Putamen (tissue), 1 donor: ENCODE measurements at places on chromosomes 5 and 9.

- DNase-seq = no peak
These were observed 197.7 kb downstream of the TENT4A start for GRCh38 chr5:6910950-6911349.

GRCh38 chr5:170471551-170472178 lies 32.2 kb upstream of the KCNIP1 start:
- DNase-seq = no peak

- no peak for DNase-seq
These were observed 4.4 kb downstream of the CRB2 start for GRCh38 chr9:123360161-123361085.

DNA sequence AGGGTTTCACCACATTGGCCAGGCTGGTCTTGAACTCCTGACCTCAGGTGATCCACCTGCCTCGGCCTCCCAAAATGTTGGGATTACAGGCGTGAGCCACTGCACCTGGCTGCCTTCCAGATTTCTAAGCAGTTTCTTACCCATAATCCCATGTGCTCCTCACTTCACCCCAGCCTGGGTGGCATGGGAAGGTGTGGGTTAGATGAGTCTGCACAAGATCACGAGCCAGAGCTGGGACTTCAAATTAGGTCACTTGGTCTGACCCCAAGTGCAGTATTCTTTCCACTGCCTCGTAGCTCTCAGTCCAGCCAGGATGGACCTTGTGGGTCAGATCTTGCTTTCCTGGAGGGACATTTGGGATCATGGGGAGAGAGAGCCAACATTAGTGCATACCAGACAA lies 37.5 kb upstream of the STRBP start:
- DNase-seq = no peak

GRCh38 chr9:127970401-127971313 lies 10.1 kb downstream of the EEIG1 start:
- DNase-seq = no peak

GRCh38 chr5:139061274-139061673 lies 136.9 kb downstream of the SIL1 start:
- no peak for DNase-seq

DNA sequence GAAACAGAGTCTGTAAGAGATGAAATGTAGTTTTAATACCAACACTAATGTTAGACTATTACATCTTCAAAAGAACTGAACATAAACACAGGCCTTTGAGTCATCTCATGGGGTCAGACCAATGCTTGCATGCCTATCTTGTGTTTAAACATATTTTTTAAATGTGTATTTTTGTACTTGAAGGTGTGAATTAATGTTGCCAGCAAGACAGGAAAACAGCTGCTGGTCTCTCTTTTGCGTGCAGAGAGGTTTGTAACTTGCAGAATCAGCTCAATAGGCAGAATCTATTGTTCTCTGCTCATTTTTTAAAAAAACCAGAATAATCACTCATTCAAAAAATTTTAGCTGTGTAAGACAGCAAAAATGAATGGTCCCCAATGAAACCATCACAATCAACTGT lies 180.2 kb downstream of the ALDH1A1 start:
- no peak for DNase-seq

- DNase-seq = peak; percentile 10
These were observed 102.1 kb upstream of the RANBP3L start for GRCh38 chr5:36403632-36404311.

- DNase-seq = no peak
These were observed 31.4 kb upstream of the FAT2 start for GRCh38 chr5:151622367-151623088.

DNA sequence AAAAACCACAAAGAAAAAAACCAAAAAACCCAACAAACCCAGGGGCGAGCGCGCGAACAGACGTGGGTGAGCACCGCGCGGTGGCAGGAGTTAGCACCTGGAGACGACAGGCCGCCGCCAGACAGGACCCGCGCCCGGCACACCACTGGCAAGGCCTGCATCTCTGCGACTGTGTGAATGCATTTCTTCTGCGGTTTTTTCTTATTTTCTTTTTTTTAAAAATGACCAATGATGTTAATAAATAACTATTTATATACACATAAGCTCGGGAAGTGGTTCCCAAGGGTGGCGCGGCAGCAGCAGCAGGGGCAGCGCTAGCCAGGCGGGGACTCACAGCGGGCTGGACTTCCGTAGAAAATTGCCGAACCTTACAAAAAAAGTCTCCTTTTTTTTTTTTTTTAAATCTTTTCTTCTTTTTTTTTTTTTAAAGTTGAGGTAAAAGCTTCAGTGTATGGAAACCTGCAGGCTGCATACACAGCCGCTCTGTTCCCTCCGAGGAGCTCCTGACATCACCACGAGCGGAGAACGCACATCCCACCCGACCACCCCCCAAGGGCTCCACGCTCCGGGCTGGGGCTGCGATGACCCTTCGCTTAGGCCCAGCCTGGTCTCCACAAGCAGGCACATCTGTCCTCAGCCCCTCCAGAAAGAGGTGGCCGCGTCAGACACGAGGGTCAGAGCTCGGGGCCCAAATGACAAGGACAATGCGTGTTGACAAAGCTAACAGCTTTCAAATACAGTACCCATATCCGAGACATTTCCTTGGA lies 7.4 kb downstream of the BRD3OS start:
- no peak for DNase-seq

DNA sequence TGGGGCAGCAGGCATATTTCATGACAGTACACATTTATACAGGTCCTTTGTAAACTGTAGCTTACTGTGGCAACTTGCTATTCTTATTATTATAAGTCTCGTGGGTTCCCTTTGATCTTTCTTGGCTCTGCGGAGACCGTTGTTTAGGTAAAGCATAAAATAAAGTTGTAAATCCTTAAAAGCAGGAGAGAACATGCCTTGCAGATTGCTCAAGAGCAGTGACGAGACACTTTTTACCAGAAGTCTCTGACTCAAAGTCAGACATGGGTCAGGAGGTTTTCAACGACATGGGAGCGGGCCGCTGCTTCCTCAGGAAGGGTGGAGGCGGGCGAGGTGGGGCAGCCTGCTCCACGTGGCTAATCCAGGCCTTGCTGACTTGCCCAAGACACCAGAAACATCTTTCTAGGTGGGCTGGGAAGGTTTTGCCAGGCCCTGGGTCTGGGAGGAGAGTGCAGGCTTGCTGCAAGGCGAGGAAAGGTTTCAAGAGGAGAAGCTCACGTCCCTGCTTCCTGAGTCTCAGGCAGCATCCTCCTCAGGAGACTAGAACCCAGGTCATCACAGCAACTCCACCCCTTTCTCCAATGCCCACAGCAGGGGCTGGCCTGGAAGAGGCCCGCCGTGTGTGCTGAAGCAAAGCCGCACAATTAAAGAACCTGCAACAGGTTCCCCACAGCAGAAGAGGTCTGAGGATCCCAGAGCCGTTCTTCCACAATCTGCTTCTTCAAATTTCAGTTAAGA lies 6.5 kb downstream of the TBC1D2 start:
- no peak for DNase-seq

- DNase-seq = no peak
These were observed 2.4 kb upstream of the POU4F3 start for GRCh38 chr5:146336197-146336596.

GRCh38 chr5:169889572-169889971 lies 90.7 kb downstream of the INSYN2B start:
- no peak for DNase-seq

GRCh38 chr9:89497978-89498851 lies at the start of gene SEMA4D:
Gene SEMA4D (minus strand): TSS chr9:89498113. CDS start chr9:89405456, 92,657 bp downstream.
- peak; percentile 87 for DNase-seq

GRCh38 chr5:90994796-90995195 lies 388.3 kb downstream of the ARRDC3 start:
- DNase-seq = no peak

- DNase-seq = no peak
These were observed 14.9 kb upstream of the SCAMP1 start for GRCh38 chr5:78345485-78345884.

DNA sequence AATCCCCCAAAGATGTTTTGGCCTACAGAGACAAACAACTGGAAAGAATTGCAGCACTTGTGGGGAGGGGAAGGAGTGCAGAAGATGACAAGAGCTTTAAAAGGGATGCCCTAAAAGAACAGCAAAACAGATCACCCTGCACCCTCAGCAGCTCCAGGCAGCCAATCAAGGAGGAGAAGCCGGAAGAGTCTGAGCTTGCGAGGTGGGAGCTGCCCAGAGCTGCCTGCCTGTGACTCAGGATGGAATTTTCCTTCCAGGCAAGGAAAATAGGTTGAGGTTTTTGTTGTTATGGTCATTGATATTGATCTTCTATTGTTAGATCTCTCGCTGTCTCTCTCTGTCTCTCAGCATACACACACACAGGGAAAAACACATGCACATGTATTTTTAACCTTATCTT lies 70.3 kb upstream of the MAP1B start:
- no peak for DNase-seq

- peak; percentile 16 for DNase-seq
These were observed 871 bp downstream of the TRIO start for GRCh38 chr5:14143841-14144585.

- no peak for DNase-seq
These were observed 468.6 kb upstream of the ARRDC3 start for GRCh38 chr5:91851670-91852069.

DNA sequence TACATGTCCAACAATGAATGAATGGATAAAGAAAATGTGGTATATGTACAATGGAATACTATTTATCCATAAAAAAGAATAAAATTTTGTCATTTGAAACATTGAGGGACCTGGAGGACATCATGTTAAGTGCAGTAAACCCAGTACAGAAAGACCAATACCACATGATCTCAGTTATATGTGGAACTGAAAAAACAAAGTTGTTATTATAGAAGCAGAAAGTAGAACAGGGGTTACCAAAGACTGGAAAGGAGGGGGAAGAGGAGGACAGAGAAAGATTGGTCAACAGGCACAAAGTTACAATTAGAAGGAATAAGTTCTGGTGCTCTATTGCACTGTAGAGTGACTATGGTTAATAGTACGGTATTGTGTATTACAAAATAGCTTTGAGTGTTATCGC lies 233.8 kb downstream of the SEMA6A start:
- DNase-seq = no peak

- no peak for DNase-seq
These were observed 19.5 kb downstream of the FAM163B start for GRCh38 chr9:133589454-133590227.

GRCh38 chr9:12666813-12667212 lies 26.4 kb upstream of the TYRP1 start:
- DNase-seq = no peak

DNA sequence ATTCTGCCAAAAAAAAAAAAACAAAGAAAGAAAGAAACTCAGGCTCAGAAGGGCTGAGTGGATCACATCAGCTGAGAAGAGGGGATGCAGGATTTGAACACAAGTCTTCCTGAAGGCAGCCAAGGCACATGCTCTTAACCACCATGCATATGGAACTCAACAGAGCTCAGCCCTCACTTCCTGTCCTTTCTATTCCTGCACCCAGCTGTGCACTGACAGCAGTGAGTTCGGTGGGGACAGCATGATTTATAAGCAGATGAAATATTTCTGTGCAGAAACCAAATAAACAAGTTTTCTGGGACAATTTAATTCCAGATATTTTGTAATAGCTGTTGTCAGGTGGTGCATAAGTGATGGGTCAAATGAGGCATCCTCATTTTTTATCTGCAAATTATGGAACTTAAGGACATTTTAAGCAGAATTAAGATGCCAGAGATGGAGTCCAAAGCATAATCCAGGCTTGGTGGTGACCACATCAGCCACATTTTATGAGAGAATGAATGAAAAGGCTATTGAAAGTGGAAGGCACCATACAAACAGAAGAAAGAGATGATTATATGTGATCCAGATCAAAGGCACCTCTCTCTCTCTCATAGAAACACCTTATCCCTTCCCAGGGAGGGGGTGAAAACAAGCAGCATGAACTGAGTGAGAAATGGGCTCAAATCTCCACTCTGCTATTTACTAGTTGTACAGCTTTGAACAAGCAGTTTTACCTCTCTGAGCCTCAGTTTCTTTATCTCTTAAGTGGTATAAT lies 303.6 kb upstream of the MSX2 start:
- DNase-seq = no peak

DNA sequence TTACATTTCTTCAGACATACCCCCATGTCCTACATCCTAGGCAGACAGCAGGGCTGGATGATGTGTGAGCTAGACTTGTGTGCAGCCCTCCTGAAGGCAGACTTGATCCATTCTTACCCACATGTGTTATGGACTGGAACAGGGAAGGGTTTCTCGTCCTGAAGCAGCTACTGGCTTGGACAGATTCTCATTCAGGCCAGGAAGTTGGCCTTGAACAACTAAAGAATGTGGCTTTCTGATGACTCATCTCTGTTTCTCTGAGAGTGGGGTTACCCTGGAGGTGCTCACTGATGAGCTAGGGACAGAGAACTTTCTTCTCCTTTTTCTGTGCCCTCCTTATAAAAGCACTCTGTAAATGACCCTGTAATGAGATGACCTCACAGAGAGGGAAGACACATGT lies 246.5 kb downstream of the PCSK5 start:
- no peak for DNase-seq

DNA sequence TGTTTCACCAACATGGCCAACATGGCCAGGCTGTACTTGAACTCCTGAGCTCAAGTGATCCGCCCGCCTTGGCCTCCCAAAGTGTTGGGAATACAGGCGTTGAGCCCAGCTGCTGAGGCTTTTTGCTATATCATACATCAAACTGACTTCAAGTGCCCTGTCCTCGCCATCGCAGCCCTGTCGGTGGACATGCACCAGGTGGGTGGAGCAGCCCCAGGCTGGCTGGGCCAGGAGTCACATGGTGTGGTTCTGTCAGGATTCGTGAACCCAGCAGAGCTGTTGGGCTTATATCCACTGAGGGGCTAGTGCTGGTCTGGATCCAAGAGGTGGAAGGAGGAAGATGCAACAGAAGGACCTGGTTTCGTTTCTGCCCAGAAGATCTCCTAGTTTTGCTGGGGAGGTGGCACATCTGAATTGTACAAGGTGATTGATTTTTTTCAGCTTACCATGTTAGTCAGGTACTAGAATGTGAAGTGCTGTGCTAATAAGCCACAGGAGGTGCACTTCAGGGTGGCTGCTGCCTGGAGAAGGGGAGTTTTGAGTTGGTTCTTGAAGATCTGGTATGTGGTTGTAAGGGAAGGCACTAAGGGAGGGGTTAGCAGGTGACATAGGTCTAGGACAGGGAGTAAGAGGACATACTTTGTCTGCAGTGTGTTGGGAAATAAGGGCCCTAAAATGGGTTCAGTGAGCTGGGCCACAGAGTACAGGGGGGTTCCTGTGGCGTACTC lies 16.1 kb downstream of the PCBD2 start:
- DNase-seq = no peak

DNA sequence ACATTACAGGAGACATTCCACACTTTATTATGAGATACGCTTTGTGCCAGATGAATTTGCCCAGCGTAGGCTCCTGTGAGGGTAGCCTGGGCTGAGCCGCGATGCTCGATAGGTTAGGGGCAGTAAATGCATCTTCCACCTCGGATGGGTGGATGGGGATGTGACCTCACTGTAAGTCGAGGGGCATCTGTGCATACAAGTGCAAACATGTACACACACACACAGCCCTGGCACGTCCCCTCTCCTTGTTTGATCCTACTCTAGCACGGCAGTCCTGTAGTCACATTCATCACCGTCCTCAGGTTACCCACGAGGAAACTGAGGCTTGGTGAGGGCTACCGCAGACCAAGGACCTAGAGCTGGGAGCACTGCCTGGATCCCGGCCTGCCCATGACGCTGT lies 166.8 kb downstream of the COL23A1 start:
- DNase-seq = no peak
